ENCODE measurements at places on chromosomes 6 and 20.
A peak's percentile ranks its signal among the peaks of the same experiment; 100 is the strongest.

DNA sequence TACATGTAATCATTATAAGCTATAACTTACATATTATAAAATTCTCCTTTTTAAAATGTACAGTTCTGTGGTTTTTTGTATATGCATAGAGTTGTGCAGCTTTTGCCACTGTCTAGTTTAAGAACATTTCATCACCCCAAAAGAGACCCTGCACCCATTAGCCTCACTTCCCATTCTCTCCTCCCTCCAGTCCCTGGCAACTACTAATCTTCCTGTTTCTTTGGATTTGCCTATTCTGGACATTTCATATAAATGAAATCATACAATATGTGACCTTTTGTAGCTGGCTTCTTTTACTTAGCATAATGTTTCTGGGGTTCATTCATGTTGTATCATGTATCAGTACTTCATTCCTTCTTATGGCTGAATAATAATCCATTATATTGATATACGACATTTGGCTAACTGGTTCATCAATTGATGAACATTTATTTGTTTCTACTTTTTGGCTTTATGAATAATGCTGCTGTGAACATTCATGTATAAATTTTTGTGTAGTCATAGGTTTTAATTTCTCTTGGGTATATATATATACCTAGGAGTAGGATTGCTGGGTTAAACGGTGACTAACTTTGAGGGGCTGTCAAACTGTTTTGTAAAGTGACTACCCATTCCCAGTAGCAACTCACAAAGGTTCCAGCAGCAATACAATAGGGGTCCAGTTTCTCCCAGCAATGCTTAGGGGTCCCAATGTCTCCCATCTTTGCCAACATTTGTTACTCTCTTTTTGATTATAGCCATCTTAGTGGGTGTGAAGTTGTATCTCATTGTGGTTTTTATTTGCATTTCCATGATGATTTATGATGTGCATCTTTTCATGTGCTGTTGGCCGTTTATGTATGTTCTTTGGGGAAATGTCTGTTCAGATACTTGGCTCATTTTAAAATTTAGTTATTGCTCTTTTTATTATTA lies 10.7 kb downstream of the PTPRA start:
- no peak for DNase-seq

GRCh38 chr6:139580592-139581484 lies 206.4 kb upstream of the CITED2 start:
- no peak for DNase-seq

GRCh38 chr20:22684763-22685443 lies 100.5 kb upstream of the FOXA2 start:
- no peak for DNase-seq

DNA sequence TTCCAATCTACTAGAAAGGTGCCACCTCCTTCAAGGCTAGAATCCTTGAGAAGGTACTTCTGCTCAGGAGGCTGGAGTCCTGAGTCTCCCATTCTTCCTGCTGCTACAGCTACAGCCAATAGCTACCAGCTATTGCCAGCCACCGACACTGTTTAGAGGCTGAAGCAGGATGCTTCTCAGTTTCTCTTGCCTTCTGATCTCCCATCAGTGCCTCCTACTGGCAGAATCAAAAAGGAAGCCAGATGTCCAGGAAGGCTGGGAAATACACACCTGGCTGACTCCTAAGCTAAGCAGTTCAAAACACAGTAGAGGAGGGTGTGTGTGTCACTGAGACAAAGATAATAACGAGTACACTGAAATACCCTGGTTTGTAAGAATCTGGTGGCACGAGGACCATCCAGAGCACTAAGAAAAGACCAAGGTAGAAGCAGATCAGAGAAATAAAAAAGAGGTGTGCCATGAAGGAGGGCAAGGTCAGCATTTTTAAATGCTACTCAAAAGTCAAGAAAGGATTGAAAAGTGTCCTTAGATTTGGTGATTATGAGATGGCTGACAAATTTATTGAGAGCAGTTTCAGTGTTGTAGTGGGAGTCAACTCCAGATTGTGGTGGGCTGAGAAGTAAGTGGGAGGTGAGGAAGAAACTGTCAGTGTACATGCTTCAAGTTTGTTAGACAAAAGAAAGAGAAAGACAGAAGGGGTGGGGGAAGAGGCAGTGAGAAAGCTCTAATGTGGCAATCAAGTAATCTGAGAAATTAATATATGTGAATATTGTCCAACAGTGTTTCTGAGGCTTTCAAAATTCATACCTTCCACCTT lies 2.3 kb upstream of the HLA-DMA start:
- no peak for DNase-seq

DNA sequence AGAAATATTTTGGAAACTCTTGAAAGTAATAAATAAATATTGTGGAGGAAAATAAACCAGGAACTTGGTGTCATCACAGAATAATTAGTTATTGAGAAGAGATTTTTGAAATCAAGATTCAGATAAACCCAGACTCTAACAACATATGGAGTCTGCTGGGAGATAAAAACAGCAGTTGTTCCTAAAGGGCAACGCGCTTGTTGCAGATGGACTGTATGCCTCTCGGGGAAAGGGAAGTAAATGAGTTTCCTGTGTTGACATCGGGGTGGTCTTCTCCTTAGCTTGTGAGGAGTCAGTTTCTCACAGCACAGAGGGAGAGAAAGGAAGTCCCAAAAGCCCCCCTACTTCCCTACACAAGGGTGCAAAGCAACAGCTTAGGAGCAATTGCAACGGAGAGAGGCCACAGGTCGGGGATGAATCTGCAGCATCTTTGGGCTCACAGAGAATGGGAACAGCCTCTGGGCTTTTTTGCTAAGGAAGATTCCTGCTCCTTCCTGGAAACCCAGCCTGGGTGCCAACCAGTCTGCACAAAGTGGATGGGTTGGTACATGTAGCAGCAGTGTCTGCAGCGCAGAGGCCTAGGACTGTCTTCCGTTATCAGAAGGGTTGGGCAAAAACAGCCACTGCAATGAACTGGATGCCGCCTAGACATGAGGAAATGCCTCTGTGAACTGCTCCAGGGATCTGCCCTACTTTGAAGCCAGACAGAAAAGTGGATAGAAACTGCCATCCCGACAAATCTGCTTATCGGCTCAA lies 603.0 kb upstream of the NRSN1 start:
- DNase-seq = no peak

- DNase-seq = no peak
Observed at GRCh38 chr20:10806539-10806938, 132.7 kb upstream of the JAG1 start.

DNA sequence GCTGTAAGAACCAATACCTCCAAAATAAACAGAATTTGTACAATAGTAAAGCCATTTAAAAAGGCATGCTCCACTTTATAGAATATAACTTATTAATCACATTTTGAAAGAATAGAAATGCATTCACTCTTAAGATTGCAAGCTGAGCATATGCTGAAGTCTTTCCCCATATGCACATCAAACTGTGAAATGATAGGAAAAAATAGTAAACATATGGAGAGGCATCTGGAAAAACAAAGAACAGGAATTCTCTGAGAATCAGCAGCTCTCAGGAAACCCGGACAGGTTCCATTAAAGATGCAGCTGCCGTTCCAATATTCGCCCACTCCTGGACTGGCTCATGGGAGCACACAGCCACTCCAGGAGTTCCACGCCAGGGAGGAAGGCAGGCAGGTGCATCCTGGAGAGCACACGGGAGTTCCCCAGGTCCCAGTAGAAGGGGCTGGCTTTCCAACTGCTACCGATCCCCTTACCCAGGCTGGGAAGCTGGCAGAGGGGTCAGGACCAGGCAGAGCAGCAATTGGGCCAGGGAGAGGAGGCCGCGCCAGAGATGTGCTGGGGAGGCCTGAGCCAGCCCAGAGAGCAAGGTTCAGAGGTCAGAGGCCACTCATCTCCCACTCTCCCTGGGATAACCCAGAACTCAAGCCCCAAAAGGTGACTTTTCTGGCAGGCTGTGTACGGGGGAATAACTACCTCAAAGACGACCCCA lies 111.1 kb downstream of the DLL1 start:
- no peak for DNase-seq

DNA sequence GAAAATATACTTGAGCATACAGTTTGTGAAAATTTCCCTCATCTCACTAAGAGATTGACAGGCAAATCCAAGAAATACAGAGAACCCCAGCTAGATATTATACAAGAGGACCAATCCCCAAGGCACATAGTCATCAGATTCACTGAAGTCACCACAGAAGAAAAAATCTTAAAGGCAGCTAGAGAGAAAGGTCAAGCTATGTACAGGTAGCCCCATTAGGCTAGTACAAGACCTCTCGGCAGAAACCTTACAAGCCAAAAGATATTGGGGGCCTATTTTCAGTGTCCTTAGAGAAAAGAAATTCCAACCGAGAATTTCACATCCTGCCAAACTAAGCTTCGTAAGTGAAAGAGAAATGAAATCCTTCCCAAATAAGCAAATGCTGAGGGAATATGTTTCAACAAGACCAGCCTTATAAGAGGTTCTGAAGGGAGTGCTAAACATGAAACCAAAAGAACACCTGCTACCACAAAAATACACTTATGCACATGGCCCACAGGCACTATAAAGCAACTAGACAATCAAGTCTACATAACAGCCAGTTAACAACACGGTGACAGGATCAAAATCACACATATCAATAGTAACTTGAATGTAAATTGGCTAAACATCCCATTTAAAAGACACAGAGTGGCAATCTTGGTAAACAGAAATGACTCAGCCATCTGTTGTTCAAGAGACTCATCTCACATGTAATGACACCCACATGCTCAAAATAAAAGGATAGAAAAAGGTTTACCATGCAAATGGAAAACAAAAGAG lies 96.3 kb downstream of the FHL5 start:
- DNase-seq = peak; percentile 93

DNA sequence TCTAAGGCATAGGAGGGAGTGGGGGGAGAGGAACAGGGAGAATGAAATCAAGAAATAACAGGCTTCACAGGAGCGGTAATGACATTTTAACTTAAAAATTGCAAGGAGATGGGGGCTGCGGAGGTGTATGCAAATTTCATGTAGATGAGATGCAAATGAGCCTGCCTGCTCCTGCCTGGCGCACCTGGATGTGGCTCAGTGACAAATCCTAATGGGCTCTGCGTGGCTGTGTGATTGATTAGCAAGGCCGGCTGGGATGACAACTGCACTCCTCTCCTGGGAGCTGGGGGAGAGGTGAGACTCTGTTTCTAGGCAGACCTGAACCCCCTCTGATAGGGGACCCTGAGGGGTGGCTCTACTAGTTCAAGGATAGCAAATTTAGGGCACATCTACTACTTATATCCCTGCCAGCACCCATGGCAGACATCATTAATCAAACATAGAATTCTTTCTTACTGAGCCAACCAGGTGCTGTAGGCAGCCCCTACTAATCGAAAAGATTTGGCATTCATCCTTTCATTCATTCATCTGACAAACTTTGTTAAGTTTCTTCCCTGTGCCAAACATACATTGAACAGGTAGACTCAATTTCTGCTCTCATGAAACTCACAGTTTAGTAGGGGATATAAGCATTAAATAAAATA lies 38.4 kb upstream of the TGM2 start:
- DNase-seq = no peak

DNA sequence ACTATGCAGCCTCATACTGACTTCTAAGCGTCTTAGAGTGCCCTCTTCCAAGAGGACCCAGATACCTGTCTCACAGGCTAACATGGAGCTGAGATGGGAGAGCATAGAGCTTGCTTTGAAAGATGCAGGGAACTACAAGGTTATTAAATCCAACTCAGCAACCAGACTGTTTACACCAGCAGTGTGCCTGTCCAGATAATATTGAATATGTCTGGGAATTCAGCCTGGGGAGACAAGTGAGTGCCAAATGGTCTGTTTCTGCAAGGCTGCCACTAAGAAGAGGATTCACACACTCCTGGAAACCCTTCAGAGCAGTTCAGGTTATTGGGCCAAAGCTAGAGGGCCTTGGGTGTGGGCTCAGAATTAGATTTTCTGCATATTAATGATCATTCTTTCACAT lies 547.8 kb downstream of the PTPRT start:
- DNase-seq = no peak

GRCh38 chr6:169111203-169111602 lies 142.4 kb downstream of the THBS2 start:
- DNase-seq = no peak

- DNase-seq = no peak
Observed at GRCh38 chr20:62243906-62244515, 5.7 kb downstream of the OSBPL2 start.

GRCh38 chr6:167918548-167919278 lies 78.8 kb upstream of the KIF25 start:
- no peak for DNase-seq

DNA sequence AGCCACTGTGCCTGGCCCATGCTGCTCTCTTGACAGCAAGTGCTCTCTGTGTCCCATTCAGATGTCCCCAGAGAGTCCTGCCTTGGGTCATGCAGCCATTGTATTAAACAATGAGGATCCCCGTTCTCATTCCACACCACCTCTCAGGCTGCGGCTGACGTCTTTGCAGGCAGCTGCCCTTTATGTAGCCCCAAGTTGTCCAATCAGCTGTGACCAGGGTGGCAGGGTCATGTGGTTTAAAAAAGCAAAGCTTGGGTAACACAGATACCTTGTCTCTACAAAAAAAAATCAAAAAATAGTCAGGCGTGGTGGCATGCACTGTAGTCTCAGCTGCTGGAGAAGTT lies 13.2 kb downstream of the GCNT2 start:
- no peak for DNase-seq

DNA sequence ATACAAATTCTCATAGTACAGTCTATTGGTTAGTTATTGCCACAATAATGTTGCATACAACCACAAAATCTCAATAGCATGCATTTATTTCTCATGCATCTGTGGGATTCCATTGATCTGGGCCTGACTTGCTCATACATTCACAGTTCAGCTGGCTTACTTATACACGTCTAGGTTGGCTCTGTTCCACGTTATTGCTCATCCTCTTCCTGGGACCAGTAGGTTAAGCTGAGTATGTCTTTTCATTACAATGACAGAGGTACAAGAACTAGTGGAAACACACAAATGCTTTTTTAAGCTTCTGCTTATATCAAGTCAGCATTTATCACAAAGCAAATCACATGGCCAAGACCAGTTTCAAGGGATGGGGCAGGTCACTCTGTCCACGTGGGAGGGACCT lies 485.3 kb upstream of the BTBD3 start:
- DNase-seq = no peak

GRCh38 chr6:145309842-145310535 lies 425.3 kb downstream of the EPM2A start:
- DNase-seq = peak; percentile 57
